Left ventricle myocardium inferior (tissue), 1 donor: ENCODE measurements at places on chromosomes 3 and 15. TPM values are rescaled to one million over a fixed set of nuclear protein-coding genes. Genes with fewer than 3 reads are reported as not detected.

The GLDN gene
- 4.8 TPM for total RNA-seq

The RETNLB gene
- total RNA-seq = not detected

The RAB8B gene
- 8.1 TPM for total RNA-seq

The SST gene
- not detected for total RNA-seq

The FGF7 gene
- 34.1 TPM for total RNA-seq

The FBXO40 gene
- total RNA-seq = 245 TPM

The ZNF385D gene
- 2.3 TPM for total RNA-seq

The ABHD2 gene
- 68.2 TPM for total RNA-seq

The ITIH1 gene
- not detected for total RNA-seq

The PPIP5K1 gene
- 12.8 TPM for total RNA-seq

The LXN gene
- total RNA-seq = 3.2 TPM

The ADAMTS7 gene
- total RNA-seq = 24.2 TPM

The CNTN3 gene
- 1.2 TPM for total RNA-seq

The ATP8B4 gene
- total RNA-seq = 2.5 TPM

The CHCHD6 gene
- 10.1 TPM for total RNA-seq

The TLNRD1 gene
- total RNA-seq = 5.5 TPM

The DYNLT2B gene
- total RNA-seq = 3.9 TPM

The EAF2 gene
- 4.1 TPM for total RNA-seq

The DAPK2 gene
- 39.0 TPM for total RNA-seq

The LRRC31 gene
- total RNA-seq = not detected

The EFCAB12 gene
- not detected for total RNA-seq

The PRKCI gene
- 10.9 TPM for total RNA-seq

The RASL12 gene
- total RNA-seq = 12.9 TPM

The TMC3 gene
- not detected for total RNA-seq

The CCDC66 gene
- total RNA-seq = 18.3 TPM

The TF gene
- 1.3 TPM for total RNA-seq

The RGMA gene
- 16.9 TPM for total RNA-seq

The ACKR2 gene
- total RNA-seq = 0.44 TPM

The CADPS gene
- 25.0 TPM for total RNA-seq

The KNG1 gene
- total RNA-seq = 0.14 TPM

The AHSG gene
- not detected for total RNA-seq

The CMTM7 gene
- total RNA-seq = 2.9 TPM

The STRIT1 gene
- 11.7 TPM for total RNA-seq

The PRR23B gene
- not detected for total RNA-seq

The BTLA gene
- total RNA-seq = not detected

The ACSBG1 gene
- 0.25 TPM for total RNA-seq

The GPR171 gene
- total RNA-seq = not detected

The PLA2G4D gene
- total RNA-seq = not detected

The PP2D1 gene
- not detected for total RNA-seq

The MCTP2 gene
- total RNA-seq = 1.0 TPM

The ENTPD3 gene
- 0.11 TPM for total RNA-seq

The GRM7 gene
- total RNA-seq = not detected

The CCRL2 gene
- total RNA-seq = 1.5 TPM

The HGD gene
- total RNA-seq = 0.49 TPM

The PLCH1 gene
- total RNA-seq = 0.85 TPM

The FANCD2 gene
- total RNA-seq = 0.77 TPM

The MIX23 gene
- total RNA-seq = 32.7 TPM

The GUCA1C gene
- 5.8 TPM for total RNA-seq
